ENCODE measurements at places on chromosomes 12 and 14.

GRCh38 chr12:109182041-109182839 is 65.9 kb downstream of the ACACB start:
- no peak for DNase-seq

DNA sequence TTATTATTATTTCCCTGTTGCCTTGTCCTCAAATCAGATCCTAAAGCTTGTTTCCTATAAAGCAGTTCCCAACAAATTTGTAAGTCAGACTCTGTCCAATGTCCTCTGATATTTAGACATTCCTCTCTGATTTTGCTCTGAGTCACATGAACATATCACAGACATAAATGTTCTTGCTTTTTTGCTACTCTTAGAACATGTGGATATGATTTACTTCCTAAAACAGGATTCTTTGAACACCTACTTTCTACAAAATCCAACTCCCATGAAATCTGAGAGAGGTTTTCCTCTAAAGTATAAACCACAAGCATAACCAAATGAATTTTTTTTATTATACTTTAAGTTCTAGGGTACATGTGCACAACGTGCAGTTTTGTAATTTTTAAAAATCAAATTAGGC is 181.3 kb upstream of the SLC38A2 start:
- no peak for DNase-seq

- no peak for DNase-seq
Measured at GRCh38 chr14:76837524-76837923, 11.3 kb downstream of the LRRC74A start.

GRCh38 chr14:97221572-97222285 is 424.5 kb downstream of the VRK1 start:
- no peak for DNase-seq

- DNase-seq: no peak
Measured at GRCh38 chr12:128829861-128830504, 6.2 kb upstream of the SLC15A4 start.

All from occipital lobe (tissue), 3 donors.